ENCODE measurements at places on chromosomes 7 and 10.

- DNase-seq, result no peak
These were observed 177.2 kb upstream of the PODXL start for GRCh38 chr7:131733604-131734003.

- DNase-seq, result no peak
These were observed 338.5 kb downstream of the MDFIC start for GRCh38 chr7:115260381-115260780.

- DNase-seq, result no peak
These were observed 97.7 kb downstream of the SH3PXD2A start for GRCh38 chr10:103757531-103758293.

- DNase-seq, result no peak
These were observed 27.1 kb downstream of the BMS1 start for GRCh38 chr10:42809676-42810075.

GRCh38 chr7:111756687-111757178 is 194.4 kb upstream of the IMMP2L start:
- no peak for DNase-seq

DNA sequence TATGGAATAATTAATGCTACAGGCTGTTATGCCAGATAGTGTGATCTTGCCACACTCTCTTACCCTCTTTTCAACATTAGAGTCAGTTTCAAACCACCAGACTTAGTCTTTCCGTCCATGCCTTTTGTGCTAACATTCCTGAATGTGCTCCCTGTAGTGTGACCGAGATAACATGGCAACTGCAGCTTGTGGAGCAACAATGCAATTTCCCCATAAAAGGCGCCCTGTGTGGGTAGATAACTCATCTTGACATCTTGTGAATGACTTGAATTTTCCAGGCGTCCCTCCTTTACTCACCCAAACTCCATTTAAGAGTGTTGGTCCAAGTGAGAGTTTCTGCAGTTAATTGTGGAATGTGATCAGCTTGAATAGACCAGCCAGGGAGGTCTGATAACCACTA is 99.6 kb downstream of the DNAH11 start:
- no peak for DNase-seq

GRCh38 chr10:28548781-28549498 is 16.0 kb downstream of the WAC start:
- no peak for DNase-seq

Data from NCI-H2029 treated with DMSO at 0.1 percent for 48 hours (cell line).